ENCODE measurements at places on chromosomes 7 and 10. TPM values are rescaled to one million over a fixed set of nuclear protein-coding genes. Genes with fewer than 3 reads are reported as not detected.

The NEUROG3 gene
- total RNA-seq, result not detected

GRCh38 chr10:70931168-70931815 lies 42.9 kb upstream of the PCBD1 start:
- no peak overlapping the region for H3K4me3 ChIP-seq
- H3K36me3 ChIP-seq, result no peaks in the 10 kb centered on the region
- no peak for DNase-seq

DNA sequence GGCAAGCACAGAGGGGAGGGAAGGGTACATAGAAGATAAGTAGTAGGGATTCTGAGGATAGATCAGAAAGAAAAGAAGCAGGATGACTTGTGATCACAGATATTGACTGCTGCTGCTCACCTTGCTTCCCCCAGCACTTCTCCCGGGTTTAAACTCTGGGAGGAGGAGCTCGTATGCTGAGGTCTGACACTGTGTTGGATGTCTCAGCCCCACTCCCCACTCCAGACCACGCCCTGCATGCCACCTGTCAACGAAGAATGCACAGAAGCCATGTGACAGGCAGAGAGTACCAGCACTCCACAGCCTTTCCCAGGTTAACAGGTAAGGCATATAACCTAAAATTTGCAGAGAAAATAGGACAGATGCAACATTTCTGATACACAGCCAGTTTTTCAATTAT lies 388.9 kb downstream of the TNS3 start:
- no peaks in the 10 kb centered on the region for H3K4me1 ChIP-seq
- no peaks in the 10 kb centered on the region for H3K36me3 ChIP-seq
- H3K4me3 ChIP-seq, result no peak overlapping the region
- no peaks in the 10 kb centered on the region for H3K27me3 ChIP-seq
- H3K27ac ChIP-seq, result no peak overlapping the region

GRCh38 chr7:75604408-75604807 lies 112.3 kb downstream of the SPDYE5 start:
- no peak for DNase-seq
- no peak overlapping the region for H3K27ac ChIP-seq
- H3K4me3 ChIP-seq, result no peak overlapping the region
- no peaks in the 10 kb centered on the region for H3K36me3 ChIP-seq

DNA sequence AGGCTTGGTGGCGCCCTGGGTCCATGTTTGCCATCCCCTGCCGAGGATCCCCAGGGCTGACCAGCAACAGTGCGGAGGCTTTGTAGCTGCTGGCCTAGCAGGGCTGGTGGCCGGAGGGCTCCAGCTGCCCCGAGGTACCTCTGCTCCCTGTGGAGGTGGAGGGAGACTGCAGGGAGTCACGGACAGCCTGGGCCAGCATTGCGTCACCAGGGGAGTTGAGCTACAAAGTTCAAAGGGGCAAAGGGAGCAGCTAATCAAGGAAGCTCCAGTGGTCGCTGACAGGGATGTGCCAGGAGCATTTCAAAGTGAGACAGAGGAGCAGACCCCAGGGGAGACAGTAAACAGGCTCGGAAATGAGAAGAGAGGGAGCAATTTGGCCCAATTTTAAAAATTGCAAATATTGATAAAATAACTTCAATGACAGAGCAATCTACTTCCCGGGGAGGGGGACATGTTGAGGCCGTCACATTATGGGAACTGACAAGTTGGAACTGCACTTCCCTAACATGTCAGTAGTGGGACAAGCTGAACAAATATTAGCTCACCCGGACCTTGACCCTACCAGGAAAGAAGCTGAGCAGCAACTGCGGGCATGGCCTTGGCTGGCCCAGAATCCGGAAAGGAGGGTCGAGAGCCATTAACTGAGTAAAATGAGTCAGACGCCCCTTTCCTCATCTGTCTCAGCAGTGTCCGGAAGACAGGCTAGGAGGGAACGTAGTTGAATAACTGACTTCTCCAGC lies 39.4 kb downstream of the BTBD16 start:
- no peaks in the 10 kb centered on the region for H3K36me3 ChIP-seq
- H3K4me1 ChIP-seq, result no peaks in the 10 kb centered on the region
- DNase-seq, result no peak
- H3K4me3 ChIP-seq, result no peak overlapping the region
- no peaks in the 10 kb centered on the region for H3K27me3 ChIP-seq

DNA sequence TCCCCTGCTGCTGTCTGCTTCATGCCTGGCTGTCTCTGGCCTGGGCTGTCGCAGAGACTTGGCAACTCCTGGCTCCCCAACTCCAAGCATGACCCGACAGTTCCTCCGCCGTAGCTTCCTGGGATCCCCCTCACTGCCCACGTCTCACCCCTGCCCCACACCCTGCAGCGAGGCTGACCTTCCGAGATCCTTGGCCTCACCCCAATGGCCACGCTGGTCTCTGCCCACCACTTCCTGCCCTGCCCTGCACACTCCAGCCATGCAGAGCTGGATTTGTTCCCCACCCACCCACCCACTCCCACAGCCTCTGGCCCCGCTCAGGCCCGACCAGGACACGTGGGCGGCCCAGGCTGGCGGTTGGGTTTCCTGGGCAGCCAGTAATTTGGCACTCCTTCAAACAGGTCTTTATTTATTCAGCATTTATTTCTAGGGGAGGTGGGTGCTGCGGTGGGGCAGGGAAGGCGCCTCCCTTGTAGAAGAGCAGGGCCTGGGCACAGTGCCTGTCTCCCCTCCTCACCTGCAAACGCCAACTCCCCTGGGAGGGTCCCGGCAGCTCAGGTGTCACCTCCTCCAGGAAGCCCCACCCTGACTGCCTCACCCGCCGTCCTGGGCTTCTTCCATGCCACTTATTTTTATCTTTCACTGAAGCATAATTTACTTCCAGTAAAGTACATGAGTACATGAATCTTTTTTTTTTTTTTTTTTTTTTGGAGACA lies 25.5 kb downstream of the GTF2IRD1 start:
- H3K27me3 ChIP-seq, result peaks cover 2% of the 10 kb centered on the region
- H3K4me3 ChIP-seq, result no peak overlapping the region
- no peaks in the 10 kb centered on the region for H3K36me3 ChIP-seq
- no peak for DNase-seq

Measured in CD4-positive, CD25-positive, alpha-beta regulatory T cell (primary cell).